ENCODE measurements at places on chromosomes 16 and 17.

GRCh38 chr17:39632153-39632941 is 4.6 kb upstream of the STARD3 start:
- no peak for DNase-seq

DNA sequence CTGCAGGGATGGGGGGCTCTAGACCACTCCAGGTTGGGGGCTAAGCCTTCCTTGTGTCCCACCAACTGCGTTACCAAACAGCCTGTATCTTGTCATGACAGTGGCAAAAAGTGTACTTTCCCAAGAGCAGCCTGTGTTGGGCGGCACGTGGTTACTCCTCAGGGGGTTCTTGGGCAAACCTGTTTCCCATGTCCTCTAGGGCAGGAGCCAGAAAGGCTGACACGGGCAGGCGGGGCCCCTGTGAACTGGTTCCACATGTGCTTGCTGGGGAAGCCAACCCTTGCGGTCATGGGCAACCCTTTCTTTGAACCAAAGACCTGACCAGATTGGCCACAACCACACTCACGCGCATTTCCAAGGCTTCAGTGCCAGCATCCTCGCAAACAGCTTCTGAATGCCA is 228.5 kb downstream of the RBFOX3 start:
- no peak for DNase-seq

DNA sequence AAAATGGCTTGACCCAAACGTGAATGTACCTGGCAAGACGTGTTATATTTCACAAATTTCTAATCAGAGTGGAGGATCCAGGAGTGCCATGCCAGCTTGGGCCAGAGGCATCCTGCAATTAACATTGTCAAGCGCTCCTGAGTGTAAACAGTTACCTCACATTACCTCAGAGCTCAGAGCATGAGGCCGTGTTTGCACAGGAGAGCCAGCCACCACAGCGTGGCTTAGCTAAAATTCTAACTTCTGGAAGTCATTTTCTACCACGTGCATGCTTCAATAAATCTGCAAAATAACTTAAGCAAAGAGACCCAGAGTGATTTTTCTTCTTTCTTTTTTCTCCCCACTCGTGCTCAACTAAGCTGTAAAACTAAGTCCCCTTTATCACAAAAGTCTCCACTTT is 769.0 kb downstream of the KCNJ2 start:
- no peak for DNase-seq

GRCh38 chr16:4689864-4690704 is 3.3 kb upstream of the NUDT16L1 start:
- no peak for DNase-seq

DNA sequence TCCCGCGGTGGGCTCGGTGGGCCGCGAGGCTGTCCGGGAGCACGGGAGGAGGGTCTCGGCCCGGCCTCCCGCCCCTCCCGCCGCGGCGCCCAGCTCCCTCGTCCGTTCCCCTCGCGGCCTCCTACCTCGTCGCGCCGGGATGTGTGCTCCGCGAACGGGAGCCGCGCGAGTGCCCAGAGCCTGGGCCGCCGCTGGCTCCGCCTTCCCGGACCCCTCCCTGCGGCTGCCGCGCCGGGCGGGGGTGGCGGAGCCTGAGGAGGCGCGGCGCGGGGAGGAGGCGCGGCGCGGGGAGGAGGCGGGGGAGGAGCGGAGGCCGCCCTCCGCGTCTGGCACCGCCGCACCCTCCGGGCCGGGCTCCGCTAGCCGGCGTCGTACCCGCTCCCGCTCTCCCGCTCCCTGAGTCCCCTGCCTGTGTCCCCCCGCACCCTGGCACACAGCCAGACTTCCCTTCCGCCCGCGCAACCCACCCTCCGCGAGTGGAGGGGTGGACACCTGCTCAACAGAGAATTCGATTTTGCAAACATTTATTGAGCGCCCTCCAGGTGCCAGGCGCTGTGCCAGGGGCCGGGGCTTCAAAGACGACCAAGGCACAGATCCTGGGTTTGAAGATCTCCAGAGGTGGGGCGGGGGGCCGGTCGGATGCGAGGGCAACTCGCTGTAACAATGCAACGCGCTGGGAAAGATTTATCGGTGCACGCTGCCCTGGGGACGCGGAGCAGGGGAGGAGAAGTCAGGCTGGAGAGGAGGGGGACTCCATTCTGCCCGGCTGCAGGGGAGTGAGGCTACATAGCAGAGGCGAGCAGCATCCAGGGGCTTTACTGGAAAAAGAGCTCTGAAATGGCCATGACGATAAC is at the start of gene MPP3:
TSS of gene MPP3 (minus strand) at position 171 of the 854 bp plus-strand sequence. CDS start 1,240 bp downstream, outside the sequence.
- DNase-seq = peak; percentile 3

DNA sequence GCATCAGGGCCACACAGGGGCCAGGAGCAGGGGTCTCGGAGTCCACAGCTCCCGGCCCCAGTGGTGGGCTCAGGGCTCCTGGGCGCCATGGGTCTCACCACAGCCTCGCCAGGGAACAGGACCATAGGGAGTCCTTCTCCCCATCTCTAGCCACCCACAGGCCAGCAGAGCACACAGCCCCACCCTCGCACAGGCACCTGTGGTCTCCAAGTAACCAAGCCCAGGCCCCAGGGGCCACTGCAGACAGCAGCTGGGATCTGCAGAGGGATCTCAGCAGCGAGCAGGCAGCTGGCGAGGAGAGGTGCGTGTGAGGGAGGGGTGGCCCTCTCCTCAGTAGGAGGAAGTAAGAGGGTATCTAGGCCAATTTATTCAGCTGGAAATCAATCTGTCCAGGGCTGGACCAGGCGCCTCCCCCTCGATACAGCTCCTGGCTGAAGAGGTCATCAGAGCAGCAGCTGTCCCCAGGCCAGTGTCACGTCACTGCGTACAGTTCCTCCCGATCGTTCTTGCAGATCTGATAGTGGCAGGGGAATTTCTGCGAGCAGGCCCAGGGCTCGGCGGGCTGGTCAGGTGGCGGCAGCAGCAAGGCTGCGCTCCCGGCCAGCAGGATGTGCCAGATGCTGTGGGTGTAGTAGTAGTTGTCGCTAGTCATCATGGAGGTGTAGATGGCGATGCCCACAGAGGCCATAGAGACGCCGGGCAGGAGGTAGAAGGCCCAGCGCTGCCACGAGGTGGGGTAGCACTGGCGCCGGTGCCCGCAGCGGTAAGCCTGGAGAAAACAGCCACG is 1.4 kb upstream of the MRPL28 start:
- no peak for DNase-seq

DNA sequence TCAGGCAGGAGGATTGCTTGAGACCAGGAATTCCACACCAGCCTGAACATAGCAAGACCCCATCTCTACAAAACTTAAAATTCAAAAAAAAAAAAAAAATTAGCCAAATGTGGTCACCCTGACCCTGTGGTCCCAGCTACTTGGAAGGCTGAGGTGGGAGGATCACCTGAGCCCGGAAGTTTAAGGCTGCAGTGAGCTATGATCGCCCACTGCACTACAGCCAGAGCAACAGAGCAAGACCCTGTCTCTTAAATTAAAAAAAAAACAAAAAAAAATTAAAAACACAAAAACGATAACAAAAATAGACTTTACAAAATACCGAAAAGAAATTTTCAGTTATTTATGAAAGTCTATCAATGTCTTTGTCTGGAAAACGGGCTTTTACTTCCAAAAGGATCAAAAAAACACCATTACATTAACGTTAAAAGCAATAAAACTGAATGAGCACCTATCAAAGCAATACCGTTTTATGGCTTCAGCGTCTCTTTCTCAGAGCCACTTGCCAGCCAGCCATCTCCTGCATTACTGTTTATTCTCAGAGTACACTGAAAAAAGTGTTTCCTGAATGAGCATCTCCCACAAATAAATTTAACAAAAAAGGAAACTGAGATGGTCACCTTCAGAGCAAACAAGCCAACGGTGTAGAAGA is 6.1 kb downstream of the USP7 start:
- DNase-seq = no peak

DNA sequence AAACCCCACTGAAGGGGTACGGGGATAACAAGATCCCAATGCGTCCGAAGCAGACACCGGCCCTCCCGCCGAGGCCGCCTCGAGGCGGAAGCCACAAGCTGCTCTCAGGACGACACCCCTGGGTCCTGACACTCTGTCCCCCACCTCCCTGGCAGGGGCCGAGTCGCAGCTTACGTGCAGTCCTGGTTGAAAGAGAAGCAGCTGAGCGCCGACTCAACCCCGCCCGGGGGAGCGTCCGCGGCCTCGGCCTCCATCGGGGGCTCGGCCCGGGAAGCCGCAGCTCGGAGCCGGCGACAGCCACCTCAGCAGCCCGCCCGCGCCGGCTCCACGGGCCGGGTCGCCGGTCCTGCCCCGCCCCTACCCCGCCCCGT is at the start of gene WIPI1:
TSS of gene WIPI1 (minus strand) at position 329 of the 371 bp plus-strand sequence. CDS start at position 254, 75 bp downstream.
- DNase-seq = no peak

- no peak for DNase-seq
These were observed 46.3 kb downstream of the PRKCA start for GRCh38 chr17:66348584-66349165.

DNA sequence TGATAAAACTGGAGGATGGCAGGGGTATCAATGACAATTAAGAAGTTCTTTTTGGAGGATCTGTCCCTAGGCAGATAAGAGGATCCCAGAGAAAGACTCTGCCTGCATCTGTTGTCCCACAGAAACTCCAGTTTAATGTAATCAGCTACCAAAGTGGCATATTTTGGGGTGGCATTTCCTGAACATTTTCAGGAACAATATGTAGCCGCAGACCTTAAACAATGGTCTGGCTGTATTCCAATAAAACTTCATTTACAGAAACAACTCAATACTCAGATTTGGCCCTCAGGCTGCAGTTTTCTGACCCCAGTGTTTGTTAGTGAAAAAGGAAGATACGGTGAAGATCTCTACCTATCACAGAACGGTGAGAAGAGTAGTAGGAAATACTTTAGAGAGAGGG is 46.1 kb downstream of the KCNJ16 start:
- no peak for DNase-seq

DNA sequence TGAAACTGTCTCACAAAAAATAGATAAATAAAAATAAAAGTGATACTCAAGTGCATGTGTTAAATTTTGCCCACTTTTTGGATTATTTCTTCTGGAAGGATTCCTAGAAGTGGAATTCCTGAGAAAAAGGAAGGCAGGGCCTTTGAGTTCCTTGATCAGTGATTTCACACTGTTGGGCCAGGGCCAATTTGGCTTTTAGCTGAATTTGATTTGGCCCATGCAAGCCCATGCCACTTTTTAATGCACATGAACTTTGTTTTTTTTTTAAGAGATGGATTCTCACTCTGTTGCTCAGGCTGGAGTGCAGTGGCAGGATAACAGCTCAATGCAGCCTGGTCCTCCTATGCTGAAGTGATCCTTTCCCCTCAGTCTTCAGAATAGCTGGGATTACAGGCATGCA is 96.3 kb downstream of the TNFRSF13B start:
- no peak for DNase-seq

- DNase-seq = no peak
These were observed 94.9 kb downstream of the CYTH1 start for GRCh38 chr17:78687125-78687524.

DNA sequence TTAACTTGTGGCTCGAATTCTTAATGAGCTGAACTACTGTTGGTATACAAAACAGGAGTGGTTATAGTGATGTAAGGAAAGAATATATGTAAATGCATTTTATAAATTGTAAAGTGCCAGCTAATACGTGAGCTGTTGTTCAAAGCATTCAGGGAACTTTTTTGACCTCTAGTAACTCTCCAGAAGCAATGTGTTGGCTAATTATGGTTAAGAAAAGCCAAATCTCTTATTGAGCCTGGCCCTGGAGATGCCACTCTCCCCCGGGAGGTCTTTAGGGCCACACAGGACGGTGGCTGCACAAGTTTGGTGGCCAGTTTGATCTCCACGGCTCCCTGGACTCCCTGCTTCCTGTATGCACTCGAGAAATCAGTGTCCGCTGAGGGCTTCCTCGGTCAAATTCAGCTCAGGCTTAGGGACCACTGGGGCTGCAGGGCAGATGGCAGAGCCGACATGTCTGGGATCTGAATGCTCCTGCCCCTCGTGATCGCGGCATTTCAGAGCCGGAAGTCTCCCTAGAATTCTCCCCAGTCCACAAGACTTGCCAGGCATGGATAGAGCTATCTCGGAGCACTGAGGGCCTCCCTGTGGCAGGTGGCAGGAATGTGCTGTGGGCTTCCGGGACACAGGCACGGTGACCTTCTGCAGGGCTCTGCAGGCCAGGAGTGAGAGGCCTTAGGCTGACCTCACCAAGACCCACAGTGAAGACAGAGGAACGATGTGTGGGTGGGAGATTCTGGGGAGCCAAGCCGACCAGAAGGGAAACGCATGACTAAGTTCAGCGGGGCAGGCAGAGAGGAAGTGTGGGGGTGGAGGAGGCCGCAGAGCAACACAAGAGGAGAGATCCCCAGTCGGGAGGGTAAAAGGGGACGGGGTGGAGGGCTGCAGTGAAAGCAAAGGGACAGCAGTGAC is 18.6 kb upstream of the PITPNM3 start:
- DNase-seq = no peak

DNA sequence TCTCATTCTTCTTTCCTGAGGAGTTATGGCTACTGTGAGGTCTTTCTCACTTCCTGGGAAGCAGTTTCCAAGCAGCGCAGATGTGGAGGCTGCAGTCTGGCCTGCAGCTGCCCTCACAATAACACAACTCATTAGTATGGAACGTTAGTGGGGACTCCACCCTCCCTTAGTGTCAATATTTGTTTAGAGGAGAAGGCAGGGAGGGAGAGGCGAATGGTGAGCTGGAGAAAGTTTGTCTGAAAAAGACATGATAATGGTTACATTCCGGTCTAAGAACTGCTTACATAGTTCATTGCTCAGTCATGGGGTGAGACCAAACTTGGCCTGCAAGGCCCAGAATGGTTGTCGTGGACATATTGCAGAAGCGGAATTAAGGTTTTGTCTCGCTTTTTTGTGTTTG is 170.2 kb downstream of the HS3ST3B1 start:
- no peak for DNase-seq
